ENCODE measurements at places on chromosomes 4 and X. TPM values are rescaled to one million over a fixed set of nuclear protein-coding genes. Genes with fewer than 3 reads are reported as not detected.
A peak's percentile ranks its signal among the peaks of the same experiment; 100 is the strongest.

HPGD gene
- 1.3 TPM for total RNA-seq

CETN2 gene
- total RNA-seq, result 135 TPM

DNA sequence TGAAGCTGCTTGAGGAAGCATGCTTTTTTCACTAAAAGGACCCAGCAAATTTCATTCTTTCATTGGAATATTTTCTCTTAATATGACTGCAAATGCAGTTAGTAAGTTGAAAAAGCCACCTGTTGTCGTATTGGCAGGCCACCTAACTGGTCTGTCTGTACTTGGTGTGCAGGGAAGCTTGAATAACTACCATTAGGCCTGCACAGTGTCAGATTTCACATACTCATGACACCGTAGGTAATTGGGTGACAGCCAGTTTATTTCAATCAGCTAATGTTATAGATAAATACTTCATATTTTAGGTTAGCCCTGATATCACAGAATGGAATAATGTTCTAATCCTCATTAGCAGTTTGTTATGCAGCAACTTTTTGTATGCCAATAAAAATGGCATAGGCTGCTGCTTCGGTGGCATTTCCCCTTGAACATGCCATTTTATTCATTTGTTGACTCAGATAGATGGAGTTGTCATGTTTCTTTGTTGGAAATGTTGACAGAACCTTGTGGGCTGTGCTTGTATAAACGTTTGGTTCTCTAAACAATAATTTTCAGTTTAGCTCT lies 173.7 kb downstream of the RPA4 start:
- DNase-seq, result no peak

GRCh38 chr4:41537292-41537890 lies 566 bp upstream of the LIMCH1 start:
- DNase-seq, result no peak

DNA sequence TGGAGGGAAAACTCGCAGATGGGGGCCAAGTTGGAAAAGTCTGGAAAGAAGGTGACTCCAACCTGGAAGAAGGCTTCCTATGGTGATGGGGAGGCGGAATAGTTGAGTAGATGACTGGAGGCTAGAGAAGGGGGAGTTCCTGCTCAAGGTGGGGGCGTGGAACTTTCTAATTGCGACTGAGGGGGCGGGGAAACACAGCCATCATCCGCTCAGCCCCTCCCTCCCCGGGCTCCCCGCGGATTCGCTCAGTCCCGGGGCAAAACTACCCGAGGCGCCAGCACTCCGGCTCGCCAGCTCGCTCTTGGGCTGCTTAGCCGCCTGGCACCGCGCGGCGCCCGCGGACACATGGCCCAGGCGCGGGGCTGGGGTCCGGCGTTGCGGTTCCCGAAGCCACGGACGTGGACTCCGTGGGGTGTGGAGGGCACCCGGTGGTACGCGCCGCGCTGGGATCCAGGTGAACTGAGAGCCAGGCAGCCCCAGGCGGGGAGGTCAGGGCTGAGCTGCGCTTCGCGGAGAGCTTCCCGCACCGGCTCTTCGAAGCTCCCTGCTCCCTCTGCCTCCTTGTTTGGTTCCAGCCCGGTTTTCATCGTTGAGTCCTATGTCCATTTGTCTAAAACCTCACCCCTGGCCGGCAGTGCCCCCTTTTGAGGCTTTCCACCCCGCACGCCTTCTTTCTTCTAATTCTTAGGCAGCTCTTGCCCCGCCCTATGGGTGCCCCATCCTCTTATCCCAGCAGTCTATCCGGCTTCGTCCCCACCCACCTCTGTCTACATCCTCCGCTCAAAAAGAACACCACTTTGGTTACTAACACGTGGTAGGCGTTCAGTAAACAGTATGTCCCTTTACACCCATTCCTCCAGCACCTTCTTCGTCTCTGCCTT lies 38.9 kb downstream of the STARD8 start:
- no peak for DNase-seq

DNA sequence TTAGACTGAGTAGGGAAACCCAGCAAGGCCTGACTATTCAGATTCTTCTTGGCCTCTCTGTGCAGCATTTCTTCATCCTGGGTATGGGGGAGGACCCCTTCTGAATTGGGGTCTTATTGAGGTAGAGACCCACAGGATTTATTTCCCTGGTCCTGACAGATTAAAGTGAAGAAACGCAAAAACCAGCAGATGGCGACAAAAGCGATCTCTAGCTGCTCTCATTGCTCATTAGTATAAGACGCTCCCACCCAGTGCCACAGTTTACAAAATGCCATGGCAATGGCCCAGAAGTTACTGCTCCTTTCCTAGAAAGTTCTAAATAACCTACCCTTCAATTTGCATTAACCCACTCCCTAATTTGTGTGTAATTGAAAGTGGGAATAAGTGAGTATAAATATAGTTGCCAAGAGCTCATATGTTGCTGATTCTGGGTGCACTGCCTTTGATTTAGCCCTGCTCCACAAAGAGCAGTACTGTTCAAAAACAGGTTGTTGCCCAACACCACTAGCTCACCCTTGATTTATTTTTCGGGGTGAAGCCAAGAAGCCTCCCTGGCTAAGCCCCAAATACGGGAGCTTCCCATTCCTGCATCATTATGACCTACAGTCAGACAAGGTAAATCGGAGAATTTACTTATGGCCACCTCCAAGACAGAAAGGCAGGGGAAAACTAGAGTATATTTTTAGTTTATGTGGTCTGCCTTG lies 3.7 kb upstream of the BEX4 start:
- DNase-seq, result peak; percentile 2

GRCh38 chrX:120446498-120446897 lies 22.6 kb downstream of the LAMP2 start:
- peak; percentile 34 for DNase-seq

DNA sequence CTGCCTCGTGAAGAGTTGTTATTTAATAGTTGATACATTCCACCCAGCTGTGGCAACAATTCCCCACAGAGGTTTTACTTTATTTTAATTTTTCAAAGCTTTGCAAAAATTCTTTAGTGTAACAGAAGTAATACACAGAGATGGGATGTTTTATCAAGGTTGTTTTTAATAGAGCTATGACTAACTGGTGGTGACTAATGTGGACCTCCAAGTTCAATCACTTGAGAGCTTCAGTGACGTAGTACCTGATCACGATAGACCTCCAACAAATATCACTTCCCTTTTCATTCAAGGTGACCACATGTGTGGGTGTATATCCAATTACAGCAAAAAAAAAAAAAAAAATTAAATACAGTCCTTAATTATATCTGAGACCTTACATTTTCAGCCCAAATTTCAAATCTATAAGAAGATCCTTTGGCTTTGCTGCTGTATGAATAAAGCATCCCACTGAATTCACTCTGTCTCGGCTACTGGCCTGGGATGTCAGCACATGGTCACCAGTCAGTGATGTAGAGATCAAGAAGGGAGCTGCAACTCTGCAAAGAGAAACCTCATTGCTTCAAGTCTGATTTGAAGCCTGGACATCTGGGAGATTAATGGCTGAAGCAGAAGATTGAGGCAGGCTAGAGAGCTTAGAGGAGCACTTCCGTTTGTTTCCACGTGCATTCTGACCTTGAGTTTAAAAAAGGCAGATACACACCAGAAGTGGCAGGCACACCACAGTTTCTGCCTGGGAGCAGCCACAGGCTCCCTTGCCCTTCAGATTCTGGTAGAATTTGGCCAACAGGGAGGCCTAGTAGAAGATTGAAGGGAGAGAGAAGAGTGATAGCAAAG lies 345.9 kb upstream of the NOCT start:
- peak; percentile 24 for DNase-seq

- DNase-seq, result peak; percentile 29
Observed at GRCh38 chr4:37827030-37827685, 672 bp downstream of the PGM2 start.

DNA sequence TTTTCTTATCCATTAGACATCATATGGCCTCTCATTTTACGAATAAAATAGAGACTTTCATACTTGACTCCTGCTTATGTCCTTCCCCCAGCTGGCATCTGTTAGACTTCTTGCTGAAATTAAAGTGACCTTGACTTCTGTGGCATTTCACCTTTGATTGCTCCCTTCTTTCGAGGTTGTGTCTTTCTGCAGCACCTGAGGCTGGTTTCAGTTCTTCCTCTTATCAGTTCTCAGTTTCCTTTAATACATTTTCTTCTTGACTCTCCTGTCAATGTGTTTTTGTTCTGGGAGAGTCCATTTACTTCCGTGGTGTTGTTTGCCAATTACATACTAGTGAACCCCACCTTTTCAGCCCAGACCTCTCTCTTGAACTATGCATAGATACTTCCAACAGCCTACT lies 81.6 kb downstream of the RBPJ start:
- no peak for DNase-seq
